Stimulated activated CD8-positive, alpha-beta memory T cell treated with anti-CD3 and anti-CD28 coated beads, Interleukin-4, amount 100 ng/mL, for 1 hour (primary cell): ENCODE measurements at places on chromosomes 3 and 15.

DNA sequence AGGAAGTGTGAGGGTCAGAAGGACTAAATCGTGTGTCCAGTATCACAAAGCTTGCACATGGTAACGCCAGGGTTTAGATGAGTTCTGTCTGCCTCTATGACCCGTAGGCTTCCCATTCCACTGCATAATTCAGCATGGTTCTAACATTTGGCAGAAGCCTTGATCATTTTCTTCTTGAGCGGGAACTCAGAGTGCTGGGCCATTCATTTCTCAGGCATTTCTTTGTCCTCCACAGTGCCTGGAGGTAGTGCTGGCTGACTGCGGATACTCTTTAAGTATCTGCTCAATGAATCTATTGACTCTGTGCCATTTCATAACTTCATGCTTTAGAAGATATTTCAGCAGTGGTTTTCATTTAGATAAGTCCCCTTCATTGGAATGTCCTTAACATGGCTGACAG lies 370.2 kb downstream of the EPHB1 start:
- no peak for DNase-seq

GRCh38 chr3:57911593-57911992 lies 96.6 kb upstream of the FLNB start:
- DNase-seq, result no peak

- DNase-seq, result no peak
Observed at GRCh38 chr3:47225310-47225906, 57.2 kb downstream of the KIF9 start.

DNA sequence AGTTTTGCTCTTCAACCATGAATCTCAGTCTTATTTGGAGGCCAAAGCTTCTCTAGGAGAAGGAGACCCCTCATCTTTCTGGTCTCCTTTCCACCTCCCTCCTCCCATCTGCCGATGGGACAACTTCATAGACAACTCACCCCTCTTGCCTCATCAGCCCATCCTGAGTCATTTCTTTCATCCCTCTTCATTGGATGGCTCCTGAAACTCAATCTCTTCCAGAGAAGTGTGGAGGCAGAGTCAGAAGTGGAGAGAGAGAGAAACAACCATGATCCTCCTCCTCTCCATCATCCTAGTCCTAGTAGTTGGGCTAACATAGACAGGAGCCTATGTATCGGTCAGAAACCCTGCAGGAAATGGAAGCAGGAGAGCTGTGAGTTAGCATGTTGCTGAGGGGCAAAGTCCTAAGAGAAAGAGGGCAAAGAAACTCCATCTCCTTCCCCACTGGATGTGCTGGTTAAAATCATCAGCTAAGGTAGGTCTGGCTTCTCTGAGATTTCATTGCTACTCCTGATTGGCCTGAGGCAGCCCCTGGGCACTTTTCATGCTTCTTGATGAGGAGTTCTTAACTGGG lies 21.3 kb upstream of the HCN4 start:
- DNase-seq, result no peak

DNA sequence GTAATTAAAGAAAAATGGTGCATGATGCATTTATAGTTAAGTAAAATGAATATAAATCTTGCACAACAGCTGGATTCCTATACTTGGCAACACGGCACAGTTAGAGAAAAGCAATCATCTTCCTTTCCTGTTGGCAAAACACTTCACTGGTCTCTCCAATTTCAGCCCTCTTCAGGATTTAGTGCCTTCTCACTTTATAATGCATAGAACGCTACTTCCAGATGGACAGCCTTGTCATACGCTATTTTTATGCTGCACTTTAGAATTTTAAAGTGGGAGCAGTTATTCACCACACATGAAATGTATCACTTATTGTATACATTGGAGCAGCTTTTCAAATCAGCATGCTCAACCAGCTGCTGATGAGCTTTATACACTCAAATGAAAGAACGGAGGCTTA lies 194.4 kb upstream of the GBE1 start:
- no peak for DNase-seq

GRCh38 chr3:196339493-196340254 lies 1.5 kb upstream of the TM4SF19 start:
- no peak for DNase-seq

DNA sequence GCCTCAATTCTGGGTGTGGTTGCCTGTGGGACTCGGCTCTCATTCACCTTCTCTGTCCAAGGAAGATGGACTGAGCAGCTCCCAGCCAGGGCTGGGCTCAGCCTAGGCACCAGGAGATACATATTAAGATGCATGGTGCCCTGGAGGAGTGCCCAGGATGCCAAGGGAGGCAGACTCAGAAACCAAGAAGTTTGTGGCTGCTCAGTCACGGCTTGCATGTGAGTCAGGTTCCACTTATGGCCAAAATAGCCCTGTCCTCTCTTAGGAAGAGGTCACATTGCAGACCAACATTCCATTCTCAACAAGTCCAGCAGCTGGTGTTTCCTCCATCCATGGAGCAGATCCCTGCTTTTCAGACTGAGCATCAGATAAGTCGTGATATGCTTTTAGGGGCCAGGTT lies 21.8 kb downstream of the CDCP1 start:
- no peak for DNase-seq
